Central memory CD4-positive, alpha-beta T cell (primary cell): ENCODE measurements at places on chromosomes 5 and 9.

DNA sequence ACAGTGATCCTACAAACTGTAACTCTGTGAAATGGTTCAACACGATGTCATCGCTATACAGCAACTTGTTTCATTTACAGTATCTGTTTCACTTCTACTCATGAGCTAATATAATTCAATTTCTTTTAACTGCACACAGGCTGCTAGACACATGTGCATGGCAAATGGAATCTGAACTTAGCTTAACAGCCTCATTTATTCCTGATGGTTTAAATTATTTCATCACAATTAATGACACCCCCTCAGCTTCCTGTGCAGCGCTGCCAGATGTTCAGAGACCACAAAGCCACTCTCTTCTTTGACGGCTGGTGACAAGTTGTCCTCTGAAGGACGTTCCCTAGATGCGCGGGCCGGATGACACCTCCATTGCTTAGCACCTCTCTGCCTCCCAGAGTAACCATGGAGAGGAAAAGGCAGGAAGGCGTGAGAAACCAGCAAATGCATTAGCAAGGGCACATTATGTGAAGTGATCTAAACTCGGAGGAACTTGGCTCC is 191.1 kb downstream of the BNC2 start:
- DNase-seq = no peak

DNA sequence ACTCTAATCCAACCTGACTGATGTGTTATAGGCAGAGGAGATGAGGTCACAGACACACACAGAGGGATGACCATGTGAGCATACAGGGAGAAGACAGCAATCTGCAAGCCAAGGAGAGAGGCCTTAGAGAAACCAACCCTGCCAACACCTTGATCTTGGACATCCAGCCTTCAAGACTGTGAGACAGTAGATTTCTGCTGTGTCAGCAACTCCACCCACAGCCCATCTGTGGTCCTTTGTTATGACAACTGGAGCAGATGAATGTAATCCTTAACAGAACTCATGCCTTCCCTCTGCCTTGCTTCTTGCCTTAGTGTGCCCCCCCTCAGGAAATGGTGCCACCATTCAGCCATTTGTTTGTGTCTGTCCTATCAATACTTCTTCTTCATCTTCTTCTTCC is 107.4 kb downstream of the NXNL2 start:
- no peak for DNase-seq

DNA sequence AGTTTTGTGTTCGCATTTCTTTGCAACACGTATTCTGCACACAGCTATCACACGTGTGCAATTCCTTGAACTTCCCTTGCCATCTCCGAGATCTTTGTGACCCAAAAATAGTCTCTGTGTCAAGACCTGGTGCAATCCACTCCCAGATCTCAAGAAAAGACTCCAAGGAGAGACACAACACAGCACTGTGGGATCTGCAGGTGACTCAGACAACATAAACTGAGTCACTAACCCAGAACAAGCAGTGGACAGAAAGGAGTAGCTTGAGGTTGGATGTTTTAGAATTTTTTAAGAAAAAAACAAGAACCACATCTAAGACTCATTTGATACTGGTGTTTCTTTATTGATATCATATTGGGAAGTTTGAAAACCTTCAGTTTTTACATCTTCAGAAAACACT is 396.9 kb downstream of the AGTPBP1 start:
- no peak for DNase-seq

DNA sequence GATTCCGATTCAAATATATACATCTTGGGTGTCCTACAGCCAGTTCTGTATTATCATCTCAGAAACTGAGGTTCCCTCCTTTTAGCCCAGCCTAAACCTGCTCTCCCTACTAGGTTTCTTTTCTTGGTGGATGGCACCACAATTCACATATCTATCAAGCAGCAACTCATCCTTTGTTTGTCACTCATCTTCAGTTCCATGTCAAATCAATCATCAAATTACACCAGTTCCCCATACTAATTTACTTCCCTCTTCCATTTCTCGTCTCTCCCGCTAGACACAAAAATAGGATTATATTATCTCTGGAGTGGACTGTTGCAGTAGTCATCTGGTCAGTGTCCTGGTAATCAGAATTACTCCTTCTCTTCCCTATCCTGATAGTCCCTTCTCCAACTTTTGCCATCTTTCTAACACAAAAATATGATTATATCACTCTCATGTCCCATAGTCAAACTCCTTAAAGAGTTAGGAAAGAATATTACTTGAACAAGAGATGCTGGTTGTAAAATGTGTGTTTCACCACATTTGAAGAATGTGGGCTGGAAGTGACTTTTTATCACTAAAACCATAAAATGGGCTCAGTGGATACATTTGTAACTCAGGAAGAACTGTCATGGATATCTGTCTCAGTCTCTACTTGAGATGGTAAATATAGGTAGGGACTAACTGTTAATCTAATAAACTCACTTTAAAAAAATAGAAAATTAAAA is 69.1 kb upstream of the RICTOR start:
- DNase-seq = no peak

- no peak for DNase-seq
These were observed 37.1 kb downstream of the CAMK2A start for GRCh38 chr5:150252489-150252888.

DNA sequence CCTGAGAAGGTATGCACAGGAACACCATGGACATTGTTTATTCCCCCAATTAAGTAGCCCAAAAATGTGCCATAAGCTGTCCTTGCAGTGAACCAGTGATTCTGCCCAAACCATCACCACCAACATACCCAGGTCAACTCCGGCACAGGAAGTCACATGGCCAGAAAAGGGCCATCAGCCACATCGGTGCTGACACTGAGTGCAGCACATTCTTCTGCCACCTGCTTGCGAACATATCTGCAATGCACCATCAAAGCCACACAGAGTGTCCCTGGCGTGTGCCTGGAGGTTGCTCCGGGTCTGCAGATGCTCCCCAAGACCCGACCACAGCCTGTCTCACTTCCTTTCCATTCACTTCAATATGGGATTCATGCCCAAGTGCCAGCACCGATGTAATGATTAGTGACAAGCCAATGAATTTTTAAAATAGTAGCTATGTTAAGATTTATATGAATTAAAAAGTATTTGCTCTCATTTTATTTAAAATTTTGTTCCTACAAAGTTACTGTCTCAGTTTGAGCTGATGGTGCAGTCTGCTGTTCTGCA is 37.6 kb downstream of the SYK start:
- DNase-seq = no peak

GRCh38 chr5:151037561-151038411 is 17.4 kb downstream of the GPX3 start:
- DNase-seq = no peak

- no peak for DNase-seq
These were observed 106.8 kb downstream of the FRMD3 start for GRCh38 chr9:83431101-83432060.

GRCh38 chr9:75873712-75874111 is 16.8 kb upstream of the PCSK5 start:
- DNase-seq = no peak

GRCh38 chr5:83095957-83096539 is 18.7 kb downstream of the XRCC4 start:
- DNase-seq = no peak

GRCh38 chr5:95861864-95862561 is 39.5 kb upstream of the GLRX start:
- peak; percentile 10 for DNase-seq

DNA sequence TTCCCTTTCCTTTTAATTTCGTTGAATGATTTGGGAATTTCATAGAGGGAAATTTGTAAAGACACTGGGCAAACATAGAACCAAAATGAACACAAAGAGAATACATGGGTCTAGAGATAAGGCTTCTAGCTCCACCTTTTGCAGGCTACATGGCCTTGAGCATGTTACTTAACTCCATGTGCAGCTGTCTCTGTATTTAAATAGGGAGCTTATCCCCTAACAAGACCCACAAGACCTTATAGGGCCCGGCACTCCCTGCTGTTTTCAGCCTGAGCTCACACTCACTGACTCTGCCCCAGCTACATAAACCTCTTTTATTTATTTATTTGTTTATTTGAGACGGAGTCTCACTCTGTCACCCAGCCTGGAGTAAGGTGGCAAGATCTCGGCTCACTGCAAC is 30.6 kb upstream of the TLE1 start:
- no peak for DNase-seq

DNA sequence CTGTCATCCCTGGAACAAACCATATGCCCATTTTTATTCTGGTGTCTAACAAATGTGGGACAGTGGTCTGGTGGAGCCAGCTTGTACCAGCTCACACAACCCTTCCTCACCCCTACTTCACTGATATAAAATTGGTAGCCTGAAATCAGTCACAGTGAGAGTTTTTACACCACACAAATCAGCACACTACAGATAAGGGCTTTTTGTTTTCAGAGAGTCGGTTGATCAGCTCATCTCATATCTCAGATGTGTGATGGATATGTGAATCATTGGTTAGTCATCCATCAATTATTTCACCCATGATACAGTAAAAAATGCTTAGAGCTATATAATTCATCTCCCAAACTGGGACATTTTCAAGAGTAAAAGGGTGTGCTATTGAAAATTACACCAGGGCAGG is 529.2 kb downstream of the EBF1 start:
- no peak for DNase-seq

- no peak for DNase-seq
These were observed 244.3 kb upstream of the WWC1 start for GRCh38 chr5:168047043-168047668.

DNA sequence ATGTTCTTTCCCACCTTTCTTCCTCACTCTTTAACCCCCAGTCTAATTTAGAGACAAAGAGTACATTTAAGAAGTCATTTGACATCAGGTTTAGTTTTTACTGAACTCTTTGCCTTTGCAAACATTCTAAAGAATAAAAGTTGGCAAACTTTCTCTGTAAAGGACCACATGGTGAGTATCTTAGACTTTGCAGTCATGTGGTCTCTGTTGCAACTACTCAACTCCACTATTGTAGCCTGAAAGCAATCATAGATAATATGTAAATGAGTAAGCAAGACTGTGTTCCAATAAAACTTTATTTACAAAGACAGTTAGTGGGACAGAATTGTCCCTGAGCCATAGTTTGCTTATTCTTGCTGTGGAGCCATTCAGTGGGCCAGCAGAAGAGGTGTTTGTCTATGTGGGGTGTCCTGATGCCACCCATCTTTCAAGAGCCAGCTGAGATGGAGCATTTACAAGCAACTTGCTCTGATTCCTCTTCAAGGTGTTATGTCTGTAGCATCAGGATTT is 25.4 kb downstream of the ABLIM3 start:
- no peak for DNase-seq

DNA sequence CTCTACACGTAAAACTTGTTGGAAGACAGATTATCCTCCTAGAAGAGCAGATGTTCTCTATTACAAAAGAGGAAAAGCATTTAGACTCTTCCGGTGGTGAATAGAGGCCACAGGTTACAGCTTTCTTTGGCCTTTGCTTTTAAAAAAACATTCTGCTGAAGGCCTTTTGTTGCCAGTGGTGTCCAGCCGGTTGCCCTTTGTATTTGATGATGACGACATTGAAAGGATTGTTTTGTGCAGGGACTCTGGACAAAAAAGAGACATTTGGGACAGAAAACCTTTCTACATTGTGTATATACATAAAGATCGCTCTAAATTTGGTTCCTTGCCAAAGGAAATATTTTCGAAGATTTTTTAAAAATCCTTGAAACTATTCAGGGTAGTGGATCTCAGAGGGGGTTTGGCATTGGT is 180.3 kb downstream of the C9orf152 start:
- DNase-seq = no peak

GRCh38 chr9:70588381-70588780 is 173.9 kb upstream of the KLF9 start:
- DNase-seq = no peak

DNA sequence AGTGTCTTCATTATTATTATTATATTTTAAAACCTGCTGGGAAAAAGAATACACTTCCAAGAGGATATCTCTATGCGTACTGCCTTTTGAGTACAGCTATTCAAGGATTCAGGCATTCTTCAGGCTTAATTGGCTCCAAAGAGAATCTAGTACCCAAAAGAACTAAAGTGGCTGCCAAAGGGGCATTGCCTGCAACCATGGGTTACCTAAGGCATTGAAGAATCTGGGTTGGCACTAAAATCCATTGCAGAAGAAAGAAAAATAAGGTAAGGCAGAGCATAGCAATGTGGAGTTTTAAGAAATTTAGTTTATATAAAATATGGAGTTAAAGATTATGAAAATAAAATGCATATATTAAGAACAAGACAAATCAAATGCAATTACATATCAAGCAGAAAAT is 223.5 kb downstream of the TMEM161B start:
- DNase-seq = no peak

- DNase-seq = no peak
These were observed 4.5 kb downstream of the LSM11 start for GRCh38 chr5:157747766-157748700.

GRCh38 chr5:168679515-168679920 is 100.3 kb upstream of the PANK3 start:
- DNase-seq = peak; percentile 24

DNA sequence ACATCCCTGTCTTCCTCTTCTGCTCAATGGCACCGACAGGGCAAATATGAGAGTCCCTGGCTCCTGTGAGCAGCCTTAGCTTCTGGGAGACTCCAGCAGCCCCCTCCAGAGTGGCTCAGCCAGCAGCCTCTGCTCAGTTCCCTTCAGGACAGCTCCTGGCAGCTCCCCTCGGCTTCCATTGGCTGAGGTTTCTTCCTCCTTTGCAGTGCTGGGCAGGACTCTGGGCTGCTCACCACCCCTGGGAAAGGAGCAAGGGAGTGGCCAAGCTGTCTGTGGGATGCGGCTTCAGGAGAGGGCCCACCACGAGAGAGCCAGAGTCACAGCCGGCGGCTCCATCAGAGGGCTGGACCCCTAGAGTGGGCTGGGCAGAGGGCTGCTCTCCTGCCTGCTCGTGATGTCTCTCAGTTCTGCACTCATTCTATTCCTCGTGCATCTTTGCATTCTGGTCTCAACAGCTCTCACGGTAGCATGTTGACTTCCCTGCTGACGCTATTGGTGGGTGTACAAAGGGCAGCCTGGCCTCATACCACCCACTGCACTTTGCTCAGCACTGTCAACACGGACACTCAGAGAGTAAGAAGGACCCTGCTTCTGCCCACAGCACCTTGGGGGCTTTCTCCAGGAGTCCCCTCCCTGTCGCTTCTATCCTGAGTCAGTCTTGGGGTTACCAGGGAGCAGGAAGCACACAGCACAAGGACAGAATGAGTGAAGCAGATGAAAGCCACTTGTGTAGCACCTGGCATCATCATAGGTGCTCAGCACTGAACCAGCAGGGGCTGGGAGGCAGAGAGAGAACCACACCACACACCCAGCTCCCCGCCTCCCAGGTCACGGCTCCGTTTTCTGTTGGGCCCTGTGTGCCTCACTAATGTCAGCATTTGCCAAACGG is 80.9 kb upstream of the ALDH1B1 start:
- no peak for DNase-seq

DNA sequence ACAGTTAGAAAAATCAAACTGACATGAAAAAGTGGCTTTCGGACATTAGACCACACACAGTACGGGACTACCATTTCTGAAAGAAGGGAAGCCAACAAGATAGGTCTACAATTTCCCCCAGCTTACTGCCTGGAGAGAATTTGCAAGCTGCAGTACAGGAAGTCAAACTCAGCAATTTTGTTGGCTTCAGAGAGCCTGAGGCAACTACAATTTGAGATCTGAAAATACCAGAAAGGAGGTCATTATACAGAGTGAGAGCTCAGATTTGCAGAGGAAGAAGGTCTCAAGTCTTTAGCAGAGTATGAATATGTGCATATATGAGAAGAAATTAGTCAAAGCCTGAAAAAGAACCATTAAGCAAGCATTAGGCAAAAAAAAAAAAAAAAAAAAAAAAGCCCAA is 83.0 kb downstream of the OXCT1 start:
- no peak for DNase-seq

GRCh38 chr9:2345013-2345412 is 276.6 kb upstream of the VLDLR start:
- DNase-seq = no peak
